Activated CD8-positive, alpha-beta memory T cell treated with anti-CD3 and anti-CD28 coated beads for 48 hours (primary cell): ENCODE measurements at places on chromosomes 3 and 15.

DNA sequence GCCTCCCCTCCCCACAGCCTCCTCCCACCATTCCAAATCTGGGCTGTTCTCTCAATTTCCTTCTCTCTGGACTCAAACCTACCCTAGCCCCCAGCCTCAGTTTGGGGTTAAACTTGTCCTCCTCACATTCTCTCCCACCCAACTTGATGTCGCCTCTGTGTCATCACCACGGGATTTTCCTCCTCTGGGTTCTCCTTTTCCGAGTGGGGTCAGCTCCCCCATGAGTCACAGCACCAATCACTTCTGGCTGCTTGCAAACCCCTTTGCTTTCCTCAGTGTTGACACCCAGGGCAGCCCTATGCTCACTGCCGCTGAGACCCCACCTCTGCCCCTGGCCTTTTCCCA, 451 bp downstream of the CCR5AS start:
- DNase-seq = no peak

- DNase-seq = no peak
Measured at GRCh38 chr3:1693145-1693544, 405.5 kb upstream of the CNTN4 start.

GRCh38 chr3:178318340-178318739, 217.9 kb upstream of the KCNMB2 start:
- DNase-seq = no peak

DNA sequence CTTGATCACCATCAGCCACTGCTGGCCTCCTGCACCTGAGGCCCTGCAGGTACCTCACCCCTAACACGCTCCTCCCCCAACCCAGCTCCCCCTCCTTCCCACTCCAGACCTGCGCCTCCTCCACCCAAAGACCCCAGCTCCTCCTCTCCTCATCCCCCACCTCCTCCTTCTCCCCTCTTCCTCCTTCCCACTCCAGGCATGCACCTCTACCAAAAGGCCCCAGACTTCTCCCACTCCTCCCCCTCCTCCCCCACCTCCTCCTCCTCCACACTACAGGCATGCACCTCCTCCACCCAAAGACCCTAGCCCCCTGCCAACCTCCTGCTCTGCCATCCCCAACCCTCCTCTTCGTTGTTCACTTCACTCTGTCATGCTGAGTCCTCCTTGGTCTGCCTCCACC, 42.7 kb downstream of the CYP11A1 start:
- no peak for DNase-seq

DNA sequence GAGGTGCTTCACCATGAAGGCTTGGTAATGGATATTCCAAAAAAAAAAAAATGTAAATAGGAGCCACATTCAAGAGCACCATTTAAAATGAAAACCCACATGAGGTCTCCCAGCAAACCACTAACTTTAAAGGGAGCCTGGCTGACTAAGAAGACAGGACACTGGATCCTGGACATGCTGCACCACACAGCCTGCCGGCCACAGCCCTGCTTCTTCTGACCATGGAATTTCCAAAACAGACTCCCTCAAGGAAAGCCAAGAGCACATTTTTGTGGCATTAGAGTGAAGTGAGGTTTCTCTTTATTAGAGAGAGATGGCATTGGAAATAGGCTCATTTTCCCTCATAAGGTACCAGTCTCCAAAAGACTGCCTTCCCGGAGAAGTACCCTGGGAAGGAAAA, 113.9 kb downstream of the RORA start:
- no peak for DNase-seq

DNA sequence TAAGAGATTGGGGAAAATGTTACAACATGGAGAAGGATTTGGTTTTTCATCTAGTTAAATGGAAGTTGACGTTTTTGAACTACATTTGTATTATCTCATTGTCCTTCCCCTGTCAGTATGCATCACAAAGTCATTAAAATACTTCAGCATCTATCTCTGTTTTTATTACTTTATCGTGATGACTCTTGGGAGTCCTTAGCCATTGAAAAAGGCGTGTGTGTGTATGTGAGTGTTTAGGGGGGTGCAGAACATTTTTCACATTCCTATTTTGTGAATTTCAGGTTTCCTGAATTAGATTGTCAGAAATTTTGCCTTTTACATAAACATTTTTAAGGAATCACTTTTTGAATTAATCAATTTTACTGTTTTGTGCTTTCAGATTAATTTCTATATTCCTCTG, 360.6 kb upstream of the SGO1 start:
- no peak for DNase-seq

- DNase-seq = no peak
Measured at GRCh38 chr3:188031121-188031520, 122.8 kb upstream of the LPP start.

DNA sequence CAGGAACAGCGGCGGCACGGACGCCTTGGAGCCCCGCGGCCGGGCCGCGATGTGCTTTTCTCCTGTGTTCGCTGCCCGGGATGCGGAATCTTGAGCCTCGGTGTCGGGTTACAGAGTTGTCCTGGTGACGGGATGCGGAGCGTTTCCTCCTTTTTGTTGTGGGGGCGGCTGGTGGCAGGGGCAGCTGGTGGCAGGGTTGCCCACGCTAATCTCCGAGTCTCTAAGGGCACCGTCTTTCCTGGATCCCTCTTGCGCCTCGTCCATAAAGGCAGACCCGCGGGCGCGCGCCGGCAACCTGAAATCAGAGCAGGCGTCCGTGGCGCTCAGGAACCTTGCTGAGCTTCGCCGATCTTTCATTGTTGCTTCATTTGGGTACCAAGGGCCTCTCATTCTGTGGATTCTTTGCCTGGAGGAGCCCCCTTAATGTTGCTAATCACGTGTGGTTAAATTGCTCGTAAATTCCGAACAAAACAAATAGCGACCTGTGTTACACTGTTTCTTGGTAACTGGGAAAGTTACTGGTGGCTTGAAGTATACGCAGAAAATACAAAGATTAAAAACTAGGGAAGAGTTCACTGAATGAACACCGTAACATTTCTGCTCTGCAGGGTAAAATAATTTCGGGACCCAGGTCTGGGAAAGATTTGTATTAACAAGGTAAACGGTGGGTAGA, 844 bp upstream of the PFN2 start:
- no peak for DNase-seq

GRCh38 chr3:134627831-134628230, 23.0 kb downstream of the KY start:
- DNase-seq = no peak
